ENCODE measurements at places on chromosomes 12 and 14.
A peak's percentile ranks its signal among the peaks of the same experiment; 100 is the strongest.

GRCh38 chr12:68560851-68561422 is 49.8 kb upstream of the RAP1B start:
- no peak for DNase-seq

- no peak for DNase-seq
These were observed 11.0 kb downstream of the CBLN3 start for GRCh38 chr14:24418492-24418873.

- no peak for DNase-seq
These were observed 13.7 kb downstream of the PGF start for GRCh38 chr14:74941676-74942097.

GRCh38 chr14:64394977-64395633 is 7.0 kb downstream of the MTHFD1 start:
- DNase-seq = no peak

DNA sequence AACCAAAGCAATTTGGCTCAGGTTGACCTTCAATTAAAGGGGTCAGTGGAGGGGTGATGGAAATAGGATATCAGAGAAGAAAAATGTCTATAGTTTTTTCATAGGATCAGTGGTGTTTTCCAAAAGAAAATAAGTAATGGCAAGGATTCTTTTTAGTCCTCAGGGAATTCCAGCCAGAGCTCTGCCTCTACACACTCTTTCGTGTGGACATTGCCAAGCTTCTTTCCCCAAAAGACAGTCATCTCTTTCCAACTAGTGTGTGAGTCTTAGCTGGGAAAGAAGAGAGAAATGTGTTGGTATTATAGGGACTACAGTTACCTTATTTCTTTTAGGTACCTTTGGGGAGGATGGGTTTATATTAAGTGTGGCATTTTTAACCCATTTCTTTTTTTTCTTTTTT is 46.5 kb downstream of the RBMS2 start:
- no peak for DNase-seq

DNA sequence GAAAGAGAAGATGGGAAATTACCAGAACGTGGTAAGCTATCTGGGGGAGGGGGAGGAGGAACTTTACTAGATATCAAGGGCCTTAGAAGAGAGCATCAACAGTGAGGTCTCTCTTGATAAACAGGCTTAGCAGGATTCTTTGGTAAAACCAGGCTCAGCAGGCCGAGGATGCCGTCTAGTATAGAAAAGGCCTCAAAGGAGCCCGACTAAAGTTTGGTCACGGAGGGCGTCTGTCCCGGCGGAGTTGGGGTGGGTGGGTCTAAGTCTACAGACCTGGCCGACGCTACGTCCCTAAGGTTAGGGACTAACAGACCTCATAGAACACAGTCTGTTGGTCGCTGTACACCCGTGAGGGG is 538 bp upstream of the TIGAR start:
- no peak for DNase-seq

DNA sequence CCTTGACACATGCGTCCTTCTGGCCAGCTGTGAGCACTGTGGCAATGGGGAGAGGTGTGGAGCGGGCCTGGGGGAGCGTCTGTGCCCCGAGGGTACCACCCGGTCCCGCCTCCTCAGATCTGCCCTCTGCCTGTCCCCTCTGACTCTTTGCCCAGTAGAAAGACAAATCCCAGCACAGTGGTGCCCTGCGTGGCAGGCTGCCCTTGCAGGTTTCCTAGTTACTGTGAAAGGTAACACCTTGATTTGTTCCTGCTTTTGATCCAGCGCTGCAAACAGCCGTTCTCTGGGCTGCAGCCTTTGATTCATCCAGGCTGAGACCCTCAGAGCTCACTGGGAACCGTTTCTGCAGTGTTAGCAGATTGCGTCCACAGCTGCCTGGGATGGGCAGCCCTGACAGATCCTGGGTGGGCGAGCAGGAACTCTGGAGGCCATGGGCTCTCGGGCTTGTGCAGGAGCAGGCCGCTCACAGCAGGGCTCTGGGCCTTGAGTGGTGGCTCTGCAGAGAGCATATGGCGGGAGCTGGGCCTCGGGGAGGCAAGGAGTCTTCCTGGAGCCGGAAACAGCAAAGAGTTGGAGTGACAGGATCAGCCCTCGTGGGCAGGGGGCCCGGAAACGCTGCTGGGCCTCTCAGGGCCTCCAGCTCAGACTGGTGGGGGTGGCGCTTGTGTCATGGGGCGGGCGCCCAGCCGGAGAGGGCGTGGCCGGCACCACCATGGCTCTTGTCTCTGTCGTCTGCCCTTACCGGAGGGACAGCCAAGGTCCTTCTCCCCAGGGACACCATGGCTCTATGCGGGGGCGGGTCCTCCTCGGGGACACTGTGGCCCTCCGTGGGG is 16.6 kb downstream of the FBRSL1 start:
- DNase-seq = no peak

- no peak for DNase-seq
These were observed 727.6 kb downstream of the VRK1 start for GRCh38 chr14:97524589-97525319.

GRCh38 chr14:34368971-34369647 is 92.9 kb downstream of the SPTSSA start:
- DNase-seq = no peak

- DNase-seq = no peak
These were observed 111.2 kb upstream of the FLRT2 start for GRCh38 chr14:85418721-85419120.

DNA sequence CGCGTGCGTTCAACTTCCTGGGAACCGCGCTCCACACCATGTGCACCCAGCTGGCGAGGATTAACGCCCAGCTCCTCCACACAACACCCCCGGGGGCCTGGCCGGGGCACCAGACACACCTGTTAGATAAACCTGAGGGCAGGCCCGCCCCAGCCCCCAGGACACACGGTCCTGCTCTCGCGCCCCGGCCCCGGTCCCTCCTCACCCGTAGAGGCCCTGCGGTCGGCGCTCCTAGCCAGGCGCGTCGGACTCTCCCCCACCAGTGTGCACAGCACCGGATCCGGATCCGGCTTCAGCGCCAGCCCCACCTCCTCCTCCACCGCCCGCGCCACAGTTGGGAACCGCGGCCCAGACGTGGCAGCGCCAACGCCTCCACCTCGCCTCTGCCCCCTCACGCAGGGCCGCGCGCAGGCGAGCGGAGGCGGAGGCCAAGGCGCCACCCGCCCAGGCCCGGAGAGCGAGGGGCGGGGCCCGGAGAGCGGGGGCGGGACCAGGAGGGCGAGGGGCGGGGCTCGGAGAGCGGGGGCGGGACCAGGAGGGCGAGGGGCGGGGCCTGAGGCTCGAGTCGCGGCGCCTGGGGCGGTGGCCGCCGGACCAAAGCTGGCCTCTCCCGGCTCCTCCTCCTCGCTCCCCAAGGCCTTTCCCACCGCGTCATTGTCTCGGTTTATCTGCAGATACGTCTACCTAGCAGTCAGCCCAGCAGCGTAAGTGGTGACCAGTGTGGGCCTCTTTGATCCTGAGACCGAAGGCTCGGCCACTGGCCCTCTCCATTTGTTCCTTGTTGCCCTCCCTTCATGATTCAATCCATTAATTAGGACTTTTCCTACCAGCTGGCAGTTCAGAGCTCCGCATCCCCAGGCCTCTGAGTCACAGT is at the start of gene GNPNAT1:
Gene GNPNAT1, minus strand, starts transcription at position 385 of the 874 bp plus-strand sequence. CDS start 6,957 bp downstream, outside the sequence.
- DNase-seq = peak; percentile 80

DNA sequence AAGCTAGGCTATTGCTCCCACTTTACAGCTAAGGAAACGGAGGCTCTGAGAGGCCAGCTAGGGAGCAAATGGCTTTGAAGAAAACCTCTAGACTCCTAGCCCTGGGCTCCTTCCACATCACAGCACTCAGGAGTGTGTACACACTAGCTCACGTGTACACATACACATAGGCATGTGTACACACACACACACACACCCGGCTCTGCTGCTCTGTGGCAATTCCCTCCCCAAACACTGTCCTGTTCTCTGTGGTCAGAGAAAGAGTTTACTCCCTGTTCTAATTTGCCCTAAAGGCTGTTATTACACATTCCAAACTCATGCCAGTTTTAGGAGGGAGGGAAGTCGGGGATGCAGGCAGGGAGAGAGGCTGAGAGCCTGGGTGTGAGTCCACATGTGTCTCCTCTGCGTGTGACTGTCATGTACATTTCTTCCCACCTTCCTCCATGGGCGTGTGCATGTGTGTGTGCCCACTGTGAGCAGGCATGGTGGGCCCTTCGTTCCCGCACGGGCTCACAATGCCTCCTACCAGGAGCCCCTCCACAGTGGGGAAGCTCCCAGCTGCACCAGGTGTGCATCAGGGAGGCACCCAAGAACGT is 14.2 kb downstream of the TRPV4 start:
- DNase-seq = peak; percentile 78

GRCh38 chr14:71466946-71467345 is 465.3 kb upstream of the RGS6 start:
- no peak for DNase-seq

DNA sequence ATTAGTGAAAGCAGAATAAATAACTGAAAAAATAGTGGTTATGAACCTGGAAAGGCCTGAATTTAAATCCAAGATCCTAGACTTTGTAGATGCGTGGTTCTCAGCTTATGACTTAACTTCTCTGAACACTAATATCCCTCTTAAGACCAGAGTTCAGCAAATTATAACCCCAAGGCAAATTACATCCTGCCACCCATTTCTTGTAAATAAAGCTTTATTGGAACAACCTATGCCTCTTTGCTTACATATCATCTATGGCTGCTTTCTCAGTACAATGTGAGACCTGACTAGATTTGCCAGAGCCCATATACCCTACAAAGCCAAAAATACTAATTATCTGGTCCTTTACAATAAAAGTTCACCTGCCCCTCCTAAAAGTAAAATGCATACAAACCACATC is 199.1 kb downstream of the MED13L start:
- DNase-seq = no peak

DNA sequence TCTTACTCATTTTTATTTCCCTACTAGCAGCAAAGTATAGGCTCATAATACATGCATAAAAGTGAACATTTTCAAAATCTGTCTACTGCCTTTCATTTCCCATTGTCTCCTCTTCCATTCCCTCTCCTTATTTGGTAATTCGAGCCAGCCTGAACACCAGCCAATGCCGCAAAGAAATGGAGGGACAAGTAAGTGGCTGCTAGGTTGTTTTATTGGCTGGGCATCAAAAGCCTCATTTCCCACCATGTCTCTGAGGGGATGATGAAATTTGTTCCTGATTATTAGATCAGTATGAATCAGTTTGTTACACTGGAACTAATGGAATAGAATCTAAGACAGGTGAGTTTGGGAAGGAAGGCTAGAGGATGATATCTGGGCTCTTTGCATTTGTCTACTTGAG is 143.5 kb downstream of the KCNA5 start:
- DNase-seq = no peak

- DNase-seq = no peak
These were observed 39.5 kb downstream of the TESPA1 start for GRCh38 chr12:54945082-54945481.

DNA sequence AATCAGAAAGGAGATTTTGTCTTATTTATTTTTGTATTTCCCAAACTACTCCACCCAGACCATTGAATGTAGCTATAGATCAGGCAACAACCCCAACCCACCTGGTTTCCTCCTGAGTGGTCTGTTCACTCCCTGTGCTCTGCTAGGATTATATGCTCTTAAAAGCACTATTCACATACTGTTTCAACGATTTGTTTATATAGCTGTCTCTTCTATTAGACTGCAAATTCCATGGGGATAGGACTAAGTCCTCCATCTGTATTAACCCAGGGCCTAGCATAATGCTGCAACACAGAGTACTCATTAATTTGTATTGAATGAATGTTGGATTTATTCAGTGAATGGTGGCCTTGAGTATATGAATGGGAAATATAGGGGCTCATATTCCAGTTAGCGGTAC is 307.6 kb downstream of the RAD51B start:
- no peak for DNase-seq

GRCh38 chr14:33587791-33588190 is 363.1 kb downstream of the EGLN3 start:
- no peak for DNase-seq

DNA sequence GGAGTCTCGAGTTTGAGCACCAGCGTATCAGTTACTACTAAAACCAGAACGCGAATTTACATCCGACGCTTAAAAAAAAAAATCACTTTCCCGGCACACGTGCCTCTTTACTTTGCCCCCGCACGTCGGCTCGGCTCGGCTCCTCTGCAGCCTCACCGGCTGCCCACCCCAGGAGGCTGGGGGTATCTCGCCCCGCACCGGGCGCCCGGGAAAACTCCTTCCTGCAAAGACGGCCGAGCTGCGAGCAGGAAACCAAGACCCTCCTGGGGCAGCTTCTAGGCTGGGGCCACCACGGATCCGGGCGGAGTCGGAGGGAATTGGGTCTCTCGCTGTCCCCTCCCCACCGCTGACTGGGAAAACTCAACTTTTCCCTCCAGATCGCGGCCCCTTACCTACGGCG is 610 bp downstream of the VSIG10 start:
- no peak for DNase-seq

- no peak for DNase-seq
These were observed 101.0 kb upstream of the PWP1 start for GRCh38 chr12:107584563-107584962.

GRCh38 chr12:48121522-48121921 is 2.4 kb downstream of the PFKM start:
- no peak for DNase-seq

DNA sequence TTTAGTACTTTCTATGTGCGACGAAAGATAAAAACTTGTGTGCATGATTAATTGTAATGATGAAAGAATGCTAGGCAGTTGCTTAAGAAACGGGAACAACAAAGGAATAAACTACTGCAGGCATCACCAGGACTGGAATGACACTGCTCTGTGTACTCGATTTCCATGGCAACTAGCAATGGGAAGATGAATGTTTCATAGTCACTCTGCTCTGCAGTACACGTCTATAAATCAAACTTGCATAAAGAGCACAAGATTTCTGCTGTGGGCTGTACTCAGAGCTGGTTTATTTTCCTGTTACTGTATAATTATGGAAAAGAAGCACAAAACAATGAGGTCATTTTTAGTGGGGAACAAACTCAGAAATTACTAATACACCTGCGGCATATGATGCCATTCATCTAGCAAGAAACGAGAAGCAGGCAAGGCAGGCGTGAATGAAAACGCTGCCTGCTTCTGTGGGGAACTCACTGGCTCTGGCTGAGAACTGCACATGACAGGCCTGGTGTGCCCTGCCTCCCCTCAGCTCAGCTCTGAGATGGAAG is 41.8 kb downstream of the EFCAB11 start:
- peak; percentile 100 for DNase-seq

- DNase-seq = no peak
These were observed 71.8 kb downstream of the KIF26A start for GRCh38 chr14:104209985-104210816.

Measured in GM04503 (cell line).